ENCODE measurements at places on chromosomes 13 and 19.

- peak; percentile 72 for DNase-seq
These were observed 1.1 kb downstream of the MIDN start for GRCh38 chr19:1249298-1249989.

GRCh38 chr13:104843401-104843800, 1692.1 kb downstream of the EFNB2 start:
- no peak for DNase-seq

DNA sequence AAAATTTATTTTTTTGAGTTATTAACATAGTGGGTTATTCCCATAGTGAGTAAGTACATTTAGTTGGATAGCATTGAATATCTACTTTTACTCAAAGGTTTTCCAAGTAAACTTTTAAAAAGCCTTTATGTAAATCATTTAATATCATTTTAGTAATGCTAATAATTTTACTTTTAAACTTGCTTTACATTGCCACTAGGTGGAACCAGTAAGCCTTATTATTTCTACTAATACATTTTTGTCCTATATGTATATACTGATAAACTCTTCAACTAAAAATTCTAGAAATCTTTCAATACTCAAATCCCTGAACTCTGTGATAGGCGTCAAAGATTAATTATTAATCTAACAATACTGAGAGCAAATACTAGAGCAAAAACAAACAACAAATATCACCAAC, 1709.2 kb upstream of the PCDH20 start:
- DNase-seq: no peak

GRCh38 chr19:45376045-45376724, 5.8 kb upstream of the ERCC2 start:
- DNase-seq: no peak

DNA sequence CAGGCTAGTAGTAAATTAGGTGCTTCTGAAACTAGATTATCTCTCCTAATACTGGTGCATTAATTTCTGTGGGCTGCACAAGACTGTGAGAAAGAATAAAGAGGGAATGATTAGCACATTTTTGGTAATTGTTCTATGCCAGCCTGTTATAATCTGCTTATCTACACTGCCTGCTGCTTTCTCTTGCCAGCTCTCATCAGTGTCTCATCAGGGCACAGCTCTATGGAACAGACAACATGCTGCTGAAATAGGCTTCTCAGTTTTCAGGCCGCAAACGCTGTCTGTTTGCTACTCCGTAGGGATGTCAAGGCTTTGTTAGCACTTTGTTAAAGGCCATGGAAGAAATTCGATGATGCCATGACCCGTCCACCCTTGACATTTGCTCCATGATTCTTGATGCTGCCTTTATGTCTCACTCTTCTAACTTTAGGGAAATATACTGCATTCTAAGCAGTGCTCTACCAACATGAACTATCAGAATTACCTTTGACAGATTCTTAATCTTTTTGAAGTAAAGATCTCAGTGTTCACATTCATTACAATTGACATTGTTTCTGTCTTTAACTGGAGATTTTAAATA, 84.0 kb upstream of the PRR20A start:
- no peak for DNase-seq

- no peak for DNase-seq
These were observed 99.2 kb downstream of the SLC7A1 start for GRCh38 chr13:29496241-29496712.

DNA sequence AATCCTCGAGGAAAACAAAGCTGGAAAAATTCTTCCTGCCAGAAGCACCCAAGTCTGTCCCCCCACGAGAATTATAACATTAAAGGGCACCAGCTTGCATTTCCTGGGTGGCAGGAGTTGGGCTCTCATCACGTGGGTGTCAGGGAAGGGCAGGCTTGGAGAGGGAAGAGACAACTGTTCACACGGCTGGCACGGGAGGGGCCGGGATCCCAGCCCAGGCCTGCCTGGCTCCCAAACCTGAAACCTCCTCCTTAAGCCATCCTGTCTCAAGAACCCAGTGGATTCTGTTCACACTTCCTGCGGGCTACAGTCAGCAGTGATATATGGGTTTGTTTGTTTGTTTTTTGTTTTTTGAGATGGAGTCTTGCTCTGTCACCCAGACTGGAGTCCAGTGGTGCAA, 12.2 kb downstream of the GRIK5 start:
- DNase-seq: no peak

DNA sequence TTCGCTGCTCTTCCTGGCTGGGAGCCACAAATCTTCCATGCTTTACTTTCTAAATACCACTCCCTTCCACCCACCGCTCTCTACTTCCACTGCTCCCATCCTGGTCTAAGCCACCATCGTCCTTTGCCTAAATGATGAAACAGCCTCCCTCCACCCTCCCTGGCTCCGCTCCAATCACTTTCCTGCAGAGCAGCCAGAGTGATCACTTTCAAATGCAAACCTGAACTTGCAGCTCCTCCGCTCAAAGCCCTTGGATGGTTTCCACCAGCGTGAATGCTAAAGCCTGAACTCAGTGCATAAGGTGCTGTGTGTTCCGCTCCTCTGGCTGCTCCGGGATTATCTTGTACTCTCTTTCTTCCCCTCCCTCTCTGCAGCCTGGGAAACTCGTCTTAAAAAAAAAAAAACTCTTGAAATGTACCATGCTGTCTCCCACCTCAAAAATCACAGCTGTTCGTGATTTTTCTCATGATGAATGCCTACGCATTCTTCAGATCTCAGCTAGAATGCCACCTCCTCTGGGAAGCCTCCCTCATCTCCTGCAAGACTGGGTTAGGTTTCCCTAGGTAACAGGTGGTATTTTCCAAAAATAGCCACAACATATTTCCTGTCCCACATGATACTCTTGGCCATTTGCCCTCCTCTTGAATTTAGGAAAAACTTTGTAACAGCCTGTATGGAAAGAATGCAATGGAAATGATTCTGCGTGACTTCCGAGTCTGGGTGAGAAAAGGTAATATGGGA, 3.7 kb upstream of the SIN3B start:
- DNase-seq: no peak

GRCh38 chr19:40578442-40578908, 1.8 kb downstream of the SHKBP1 start:
- DNase-seq: no peak

DNA sequence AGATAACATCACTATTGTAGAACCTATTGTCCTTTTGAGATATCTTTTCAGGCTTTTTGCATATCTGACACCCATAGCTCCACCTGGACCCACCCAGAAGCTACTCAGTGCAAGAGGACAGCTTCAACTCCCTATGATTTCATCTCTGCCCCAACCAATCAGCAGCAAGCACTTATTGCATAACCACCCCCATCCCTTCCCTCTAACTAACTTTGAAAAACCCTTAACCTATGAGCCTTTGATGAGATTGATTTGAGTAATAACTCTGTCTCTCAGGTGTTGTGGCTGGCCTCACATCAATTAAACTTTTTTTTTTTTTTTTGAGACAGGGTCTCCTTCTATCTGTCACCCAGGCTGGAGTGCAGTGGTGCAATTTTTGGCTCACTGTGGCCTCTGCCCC, 13.4 kb upstream of the MTRF1 start:
- DNase-seq: no peak

DNA sequence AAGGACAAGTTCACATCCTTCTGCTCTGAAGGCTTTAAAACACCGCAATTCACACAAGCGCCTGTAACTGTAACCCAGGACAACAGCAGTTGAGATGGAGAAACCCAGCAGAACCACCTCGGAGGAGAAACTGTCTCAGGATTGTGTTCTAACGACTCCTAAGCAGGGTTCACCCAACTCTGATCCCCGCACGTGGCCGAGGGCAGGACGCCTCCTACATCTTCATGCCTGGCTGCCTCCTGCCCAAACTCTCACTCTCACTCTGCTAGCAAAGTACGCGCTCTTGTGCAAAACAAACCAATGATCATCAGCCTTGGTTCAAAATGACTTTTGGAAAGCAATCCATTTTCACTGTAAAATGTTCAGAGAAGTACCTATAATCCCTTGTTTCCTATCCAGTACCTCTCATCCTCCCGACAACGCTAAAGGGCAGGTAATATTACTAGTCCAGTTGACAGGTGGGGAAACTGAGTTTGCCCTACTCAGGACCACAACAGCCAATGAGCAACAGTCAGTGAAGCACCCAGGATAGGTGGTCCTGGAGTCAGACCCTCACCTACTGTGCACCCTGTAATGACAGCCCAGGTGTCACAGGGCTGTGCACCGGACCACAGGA, 25.6 kb downstream of the EPS15L1 start:
- DNase-seq: no peak

DNA sequence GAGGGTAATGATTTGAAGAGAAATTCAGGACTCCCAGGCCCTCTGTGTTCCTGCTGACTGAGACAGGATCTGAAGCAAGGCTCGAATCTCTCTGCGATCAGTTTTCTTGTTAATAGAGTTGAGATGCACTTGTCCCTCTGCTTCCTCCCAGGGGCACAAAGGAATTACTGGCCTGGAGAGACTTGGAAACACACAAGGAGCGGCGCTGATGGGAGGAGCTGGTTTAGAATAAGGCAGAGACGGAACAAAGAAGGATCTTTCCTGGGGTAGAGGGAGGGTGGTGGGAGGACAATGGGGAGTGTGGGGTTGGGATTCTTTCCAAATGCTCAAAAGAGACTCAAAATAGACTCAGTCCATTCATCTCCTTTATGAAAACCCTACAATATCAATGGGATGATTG, 719.1 kb downstream of the UQCRFS1 start:
- no peak for DNase-seq

- DNase-seq: no peak
These were observed 9.5 kb downstream of the MIER2 start for GRCh38 chr19:335072-335471.

- no peak for DNase-seq
These were observed 11.2 kb upstream of the COMP start for GRCh38 chr19:18802354-18802753.

DNA sequence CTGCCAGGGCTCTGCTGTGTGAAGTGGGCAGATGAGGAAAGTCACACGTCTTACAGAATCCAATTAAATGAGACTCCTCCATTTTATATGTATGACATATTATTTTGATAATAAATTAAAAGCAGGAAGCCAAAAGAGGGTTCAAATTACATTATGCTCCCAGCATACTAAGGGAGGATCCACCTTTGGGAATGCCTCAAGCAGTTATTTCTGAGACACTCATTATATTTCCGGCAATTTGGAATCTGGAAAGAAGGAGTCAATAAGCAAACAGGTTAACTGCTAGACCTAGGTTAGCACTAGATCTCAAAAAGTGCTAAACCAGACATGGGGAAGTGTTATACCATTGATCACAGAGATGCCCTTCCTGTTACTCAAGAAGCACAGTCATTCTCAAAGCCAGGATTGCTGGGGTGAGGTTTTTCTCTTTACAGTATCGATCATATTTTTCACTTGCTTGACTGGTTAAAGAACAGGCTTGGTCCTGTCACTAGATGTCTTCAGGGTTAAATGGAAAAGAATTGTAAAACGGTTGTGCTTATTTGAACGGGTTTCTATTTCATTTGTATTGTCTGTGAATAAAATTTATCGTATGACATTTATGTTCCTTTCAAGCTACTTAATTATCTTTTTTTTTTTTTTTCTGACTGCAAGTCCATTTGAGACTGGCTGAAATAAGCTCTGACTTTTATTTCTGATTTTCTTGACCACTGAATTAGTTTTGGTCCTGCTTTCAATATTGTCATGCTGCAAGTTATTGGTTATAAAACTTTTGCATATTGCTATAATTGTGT, 523.2 kb downstream of the KLF12 start:
- DNase-seq: no peak

DNA sequence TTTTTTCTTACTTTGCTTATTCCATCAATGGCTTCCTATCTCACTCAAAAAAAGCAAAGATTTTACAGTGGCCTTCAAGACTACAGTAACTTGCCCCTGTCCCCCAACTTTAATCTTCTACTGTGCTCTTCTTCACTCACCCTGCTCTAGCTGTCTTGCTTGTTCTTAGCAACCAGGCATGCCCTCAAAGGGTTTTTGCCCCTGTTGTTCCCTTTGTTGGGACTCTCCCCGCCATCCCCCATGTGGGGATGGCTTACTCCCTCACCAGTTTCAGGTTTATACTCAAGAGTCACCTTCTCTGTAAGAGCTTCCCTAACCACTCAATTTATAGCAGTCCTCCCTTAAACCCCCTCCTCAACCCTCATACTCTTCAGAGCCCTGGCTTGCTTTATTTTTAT, 5.4 kb downstream of the MTMR6 start:
- DNase-seq: no peak

DNA sequence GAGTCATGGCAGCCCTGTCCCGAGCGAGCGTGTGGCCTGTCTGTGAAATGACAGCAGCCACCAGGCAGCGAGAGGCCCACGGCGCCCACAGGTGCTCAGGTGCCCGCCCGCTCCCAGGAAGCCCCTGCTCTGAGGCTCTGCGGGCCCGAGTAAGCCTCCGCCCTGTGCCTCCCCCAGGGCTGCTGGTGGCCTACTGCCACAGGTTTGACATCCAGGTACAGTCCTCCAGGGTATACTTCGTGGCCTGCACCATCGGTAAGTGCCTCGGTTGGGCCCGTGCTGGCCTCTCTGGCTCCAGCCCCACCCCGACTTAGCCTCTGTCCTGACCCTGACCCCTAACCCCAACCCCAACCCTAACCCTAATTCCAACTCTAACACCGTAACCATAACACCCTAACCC, 15.0 kb upstream of the TMPRSS9 start:
- no peak for DNase-seq

DNA sequence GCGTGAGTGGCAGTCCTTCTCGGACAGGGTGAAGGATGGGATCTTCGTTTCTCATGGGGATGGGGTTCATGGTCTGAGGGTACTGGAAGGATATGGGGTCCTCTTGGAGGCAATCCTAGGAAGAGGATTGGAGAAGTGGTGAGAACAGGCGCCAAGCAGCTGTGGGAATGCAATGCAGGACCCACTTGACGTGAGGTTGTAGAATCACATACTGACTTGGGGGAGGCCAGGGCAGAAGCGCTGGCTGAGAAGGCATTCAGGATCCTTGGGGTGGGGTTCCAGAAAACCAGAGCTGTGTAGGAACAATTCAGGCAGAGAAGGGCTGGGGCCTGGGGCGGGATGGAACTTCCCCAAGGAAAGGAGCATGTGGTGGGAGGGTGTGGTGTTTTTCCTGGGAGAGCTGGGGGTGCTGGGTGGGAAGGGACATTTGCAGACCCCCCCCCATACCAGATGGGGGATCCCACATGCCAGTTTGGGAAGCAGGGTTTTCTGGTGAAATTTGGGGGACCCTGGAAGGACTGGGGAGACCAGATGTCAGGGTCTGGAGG, 852 bp downstream of the KLK1 start:
- DNase-seq: no peak

GRCh38 chr13:30172593-30173302, 134.6 kb downstream of the KATNAL1 start:
- no peak for DNase-seq

DNA sequence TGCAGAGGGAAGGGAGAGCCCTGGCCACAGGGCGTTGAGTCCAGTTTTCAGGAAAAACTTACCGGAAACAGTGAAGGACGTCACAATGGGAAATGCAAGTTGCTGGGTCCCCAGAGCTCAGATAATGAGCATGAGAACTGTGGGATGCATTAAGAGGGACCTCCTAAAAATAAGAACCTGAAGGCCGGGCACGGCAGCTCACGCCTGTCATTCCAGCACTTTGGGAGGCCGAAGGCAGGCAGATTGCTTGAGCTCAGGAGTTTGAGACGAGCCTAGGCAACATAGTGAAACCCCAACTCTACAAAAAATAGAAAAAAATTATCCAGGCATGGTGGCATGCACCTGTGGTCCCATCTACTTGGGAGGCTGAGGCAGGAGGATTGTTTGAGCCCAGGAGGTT, 170.6 kb downstream of the URI1 start:
- no peak for DNase-seq

Measured in NCI-H2081 treated with DMSO at 0.1 percent for 48 hours (cell line).